Myocyte (in vitro differentiated cells): ENCODE measurements at places on chromosomes 2 and 18. TPM values are rescaled to one million over a fixed set of nuclear protein-coding genes. Genes with fewer than 3 reads are reported as not detected.

Gene GORASP2
- 85.3 and 99.5 TPM in 2 replicates for total RNA-seq

Gene TMEM17
- total RNA-seq: 1.6 and 2.5 TPM in 2 replicates

Gene IL1RL2
- total RNA-seq: 0.11 TPM in 1 of 2 replicates, not detected in the other

Gene FSHR
- total RNA-seq: 0.16 and 0.19 TPM in 2 replicates

Gene OXER1
- total RNA-seq: 0.32 and 1.0 TPM in 2 replicates

Gene ACMSD
- total RNA-seq: not detected in 2 replicates

Gene CFC1
- total RNA-seq: not detected in 2 replicates
